A549 treated with CpdA at 1 μM for 4 hours (cell line): ENCODE measurements at places on chromosomes 6 and 20. TPM values are rescaled to one million over a fixed set of nuclear protein-coding genes. Genes with fewer than 3 reads are reported as not detected.

SALL4 gene
- 1.3 to 2.3 TPM (median 1.8 TPM) in 5 replicates for total RNA-seq

FAM83C gene
- total RNA-seq: 0.03 to 0.06 TPM (median 0.05 TPM) in 3 of 5 replicates, not detected in the others

MATN4 gene
- 0.08 to 0.14 TPM (median 0.10 TPM) in 3 of 5 replicates, not detected in the others for total RNA-seq

SAMD3 gene
- not detected in 5 replicates for total RNA-seq

B3GAT2 gene
- total RNA-seq: 0.03 to 0.07 TPM (median 0.05 TPM) in 5 replicates

PTCRA gene
- total RNA-seq: not detected in 5 replicates

BACH2 gene
- 0.26 to 0.58 TPM (median 0.38 TPM) in 5 replicates for total RNA-seq

ALDH5A1 gene
- total RNA-seq: 6.8 to 8.3 TPM (median 7.6 TPM) in 5 replicates

TMEM14A gene
- 36.4 to 47.7 TPM (median 37.7 TPM) in 5 replicates for total RNA-seq

KIAA0408 gene
- total RNA-seq: 6.0 to 7.4 TPM (median 6.1 TPM) in 5 replicates

ADGB gene
- total RNA-seq: not detected in 5 replicates

NCOA3 gene
- 36.0 to 46.6 TPM (median 43.1 TPM) in 5 replicates for total RNA-seq

POPDC3 gene
- 27.3 to 30.5 TPM (median 30.1 TPM) in 5 replicates for total RNA-seq

CST4 gene
- total RNA-seq: not detected in 5 replicates

NMBR gene
- not detected in 5 replicates for total RNA-seq

PKIG gene
- total RNA-seq: 30.6 to 39.7 TPM (median 36.2 TPM) in 5 replicates

SYNDIG1 gene
- 1.5 to 2.2 TPM (median 2.0 TPM) in 5 replicates for total RNA-seq

RANBP9 gene
- 13.4 to 16.8 TPM (median 13.9 TPM) in 5 replicates for total RNA-seq

OR2H2 gene
- total RNA-seq: not detected in 5 replicates

VAPB gene
- total RNA-seq: 50.2 to 58.1 TPM (median 51.1 TPM) in 5 replicates

SLC22A23 gene
- 8.4 to 12.1 TPM (median 10.6 TPM) in 5 replicates for total RNA-seq

NNAT gene
- total RNA-seq: not detected in 5 replicates

SLC26A8 gene
- not detected in 5 replicates for total RNA-seq

DIDO1 gene
- total RNA-seq: 21.5 to 25.3 TPM (median 22.7 TPM) in 5 replicates

VNN1 gene
- 0.03 to 0.13 TPM (median 0.11 TPM) in 4 of 5 replicates, not detected in the other for total RNA-seq

LPA gene
- 0.01 to 0.02 TPM in 2 of 5 replicates, not detected in the others for total RNA-seq

RWDD2A gene
- 1.4 to 1.9 TPM (median 1.7 TPM) in 5 replicates for total RNA-seq

PHACTR1 gene
- 0.08 TPM in 1 of 5 replicates, not detected in the others for total RNA-seq

OR2J3 gene
- not detected in 5 replicates for total RNA-seq

CDSN gene
- not detected in 5 replicates for total RNA-seq

SLC35D3 gene
- total RNA-seq: 0.06 to 0.15 TPM (median 0.06 TPM) in 4 of 5 replicates, not detected in the other

PRPH2 gene
- not detected in 5 replicates for total RNA-seq

LIN28B gene
- 1.2 to 2.1 TPM (median 1.5 TPM) in 5 replicates for total RNA-seq

BHLHE23 gene
- not detected in 5 replicates for total RNA-seq

HECA gene
- 1.3 to 2.3 TPM (median 1.9 TPM) in 5 replicates for total RNA-seq

C6orf47 gene
- 10.5 to 13.0 TPM (median 12.2 TPM) in 5 replicates for total RNA-seq

TSPO2 gene
- 0.10 TPM in 1 of 5 replicates, not detected in the others for total RNA-seq

ADGRF5 gene
- total RNA-seq: not detected in 5 replicates

HELZ2 gene
- total RNA-seq: 7.7 to 10.0 TPM (median 9.7 TPM) in 5 replicates

HM13 gene
- total RNA-seq: 190 to 266 TPM (median 248 TPM) in 5 replicates

SMIM28 gene
- total RNA-seq: not detected in 5 replicates

C6orf141 gene
- total RNA-seq: 23.6 to 30.5 TPM (median 25.8 TPM) in 5 replicates

OPRL1 gene
- 0.44 to 0.76 TPM (median 0.57 TPM) in 5 replicates for total RNA-seq

LY86 gene
- not detected in 5 replicates for total RNA-seq

KIZ gene
- total RNA-seq: 4.8 to 6.2 TPM (median 5.5 TPM) in 5 replicates

ZNF334 gene
- total RNA-seq: not detected in 5 replicates

RHAG gene
- 0.03 to 0.07 TPM in 2 of 5 replicates, not detected in the others for total RNA-seq

CCDC28A gene
- 11.7 to 14.0 TPM (median 12.8 TPM) in 5 replicates for total RNA-seq
